Lung microvascular endothelial cell (primary cell): ENCODE measurements at places on chromosomes 4 and X.

GRCh38 chr4:151488968-151489367 is 80.0 kb downstream of the FHIP1A start:
- DNase-seq: no peak

GRCh38 chr4:38647101-38647819 is 16.7 kb upstream of the KLF3 start:
- DNase-seq: no peak

DNA sequence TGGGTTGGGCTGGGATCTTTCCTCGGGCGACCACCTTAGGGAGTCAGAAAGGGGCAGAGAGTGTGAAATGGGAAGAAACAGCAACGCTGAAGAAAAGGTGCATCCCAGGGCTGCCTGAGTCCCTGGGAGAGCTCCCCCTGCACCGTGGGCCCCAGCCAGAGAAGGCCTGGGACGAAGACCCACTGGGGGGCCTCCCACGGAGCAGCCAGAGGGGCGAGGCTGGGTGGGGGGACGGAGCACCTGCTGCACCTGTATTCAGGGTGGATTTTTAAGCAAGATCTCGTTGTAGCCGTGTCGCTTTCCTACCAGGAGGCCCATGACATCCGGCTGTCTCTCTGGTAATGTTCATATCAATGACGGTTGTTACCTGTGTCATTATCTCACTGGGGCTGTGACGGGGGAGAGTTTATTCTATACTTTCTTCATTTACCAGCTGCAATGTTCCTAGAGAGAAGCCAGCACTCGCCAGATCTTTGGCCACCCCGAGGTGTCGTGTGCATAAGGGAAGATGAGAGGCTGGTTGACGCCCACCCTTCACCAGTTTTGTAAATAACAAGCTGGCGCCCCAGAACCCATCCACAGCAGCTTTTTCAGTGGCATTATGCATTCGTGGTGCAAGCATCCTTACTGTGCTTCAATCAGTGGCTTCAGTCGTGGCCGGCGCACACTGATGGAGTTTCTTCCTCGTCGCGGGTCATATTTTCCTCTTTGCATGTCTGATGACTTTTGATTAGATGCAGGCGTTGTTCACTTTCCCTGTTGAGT is 5.6 kb upstream of the PCGF3 start:
- DNase-seq: no peak

GRCh38 chr4:113173793-113174264 is 124.4 kb downstream of the ANK2 start:
- DNase-seq: no peak

DNA sequence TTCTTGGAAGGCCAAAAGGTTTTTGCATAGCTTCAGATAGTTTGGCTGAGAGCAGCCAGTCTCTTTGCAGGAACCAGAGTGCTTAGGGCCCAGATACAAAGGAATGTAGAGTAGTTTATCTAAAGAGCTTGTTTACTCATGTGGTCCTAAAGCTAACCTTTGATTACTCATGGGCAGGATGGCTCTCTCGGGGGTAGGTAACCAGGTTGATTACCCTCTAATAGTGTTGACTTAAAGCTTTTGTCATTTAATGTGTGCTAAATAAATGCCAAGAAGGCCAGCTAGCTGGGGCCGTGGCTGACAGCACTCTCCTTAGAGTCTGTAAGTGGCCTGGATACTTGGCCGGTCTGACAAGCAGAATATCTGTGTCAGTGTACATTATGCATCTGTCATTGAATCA is 69.7 kb upstream of the MAGEB16 start:
- DNase-seq: no peak

DNA sequence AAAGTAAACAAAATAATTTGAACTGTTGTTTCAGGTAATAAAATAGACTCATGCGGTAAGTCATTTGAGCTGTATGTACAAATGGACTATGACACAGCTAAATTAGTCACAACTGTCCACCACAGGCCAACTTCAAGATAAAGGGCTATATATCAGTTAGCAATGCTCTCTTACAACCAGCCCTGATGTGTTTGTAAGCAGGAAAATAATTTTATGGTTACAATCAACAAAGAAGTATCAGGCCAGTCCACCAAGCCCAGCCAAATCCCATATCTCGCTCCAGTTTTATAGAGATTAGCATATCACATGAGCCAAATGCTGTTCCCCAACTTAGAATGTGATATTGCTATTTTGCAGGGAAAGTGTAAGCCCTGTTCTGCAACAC is 511 bp upstream of the DUSP21 start:
- no peak for DNase-seq

DNA sequence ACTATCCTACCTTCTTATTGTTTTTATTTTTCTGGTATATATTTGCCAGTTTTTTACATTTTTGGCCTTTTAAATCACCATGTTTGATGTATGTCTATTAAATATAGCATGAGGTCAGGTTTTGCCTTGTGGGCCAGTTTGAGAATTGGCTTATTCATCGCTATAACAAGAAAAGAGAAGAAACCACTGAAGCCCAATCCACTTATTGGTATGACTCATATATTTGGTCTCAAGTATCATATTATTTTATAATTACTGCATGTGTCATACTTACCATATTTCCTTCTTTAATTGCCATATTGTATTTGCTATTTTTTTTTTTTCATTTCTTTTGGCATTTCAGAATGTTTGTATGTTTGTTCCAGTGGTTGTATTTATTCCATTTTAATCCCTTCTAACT is 99.3 kb downstream of the IRF2 start:
- DNase-seq: no peak

DNA sequence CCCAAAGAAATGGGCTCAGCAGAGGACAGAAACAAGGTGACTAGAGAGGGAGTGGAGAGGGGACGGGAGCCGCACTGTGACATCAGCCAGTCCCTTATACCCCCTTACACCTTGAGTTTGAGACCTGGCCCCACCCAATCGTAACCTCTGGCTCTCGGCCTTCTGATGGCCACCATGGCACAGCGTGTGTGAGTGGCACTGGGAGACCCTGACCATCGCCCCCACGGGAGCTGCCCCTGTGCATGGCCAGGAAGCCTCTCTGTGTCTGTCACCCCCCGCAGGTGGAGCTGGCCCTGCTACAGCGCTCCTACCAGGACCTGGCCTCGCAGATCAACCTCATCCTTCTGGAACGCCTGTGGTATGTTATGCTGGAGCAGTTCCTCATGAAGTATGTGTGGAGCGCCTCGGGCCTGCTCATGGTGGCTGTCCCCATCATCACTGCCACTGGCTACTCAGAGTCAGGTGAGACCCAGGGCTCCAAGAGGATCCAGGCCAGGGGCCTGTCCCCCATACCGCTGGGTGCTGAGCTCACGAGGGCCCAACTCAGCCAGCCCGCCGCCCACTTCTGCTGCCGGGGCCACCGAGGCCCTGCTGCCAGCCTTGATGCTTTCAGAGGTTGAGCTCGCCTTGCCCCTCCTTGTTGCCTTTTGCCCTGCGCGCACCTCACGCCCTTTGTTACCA is 4.4 kb downstream of the ABCD1 start:
- no peak for DNase-seq

DNA sequence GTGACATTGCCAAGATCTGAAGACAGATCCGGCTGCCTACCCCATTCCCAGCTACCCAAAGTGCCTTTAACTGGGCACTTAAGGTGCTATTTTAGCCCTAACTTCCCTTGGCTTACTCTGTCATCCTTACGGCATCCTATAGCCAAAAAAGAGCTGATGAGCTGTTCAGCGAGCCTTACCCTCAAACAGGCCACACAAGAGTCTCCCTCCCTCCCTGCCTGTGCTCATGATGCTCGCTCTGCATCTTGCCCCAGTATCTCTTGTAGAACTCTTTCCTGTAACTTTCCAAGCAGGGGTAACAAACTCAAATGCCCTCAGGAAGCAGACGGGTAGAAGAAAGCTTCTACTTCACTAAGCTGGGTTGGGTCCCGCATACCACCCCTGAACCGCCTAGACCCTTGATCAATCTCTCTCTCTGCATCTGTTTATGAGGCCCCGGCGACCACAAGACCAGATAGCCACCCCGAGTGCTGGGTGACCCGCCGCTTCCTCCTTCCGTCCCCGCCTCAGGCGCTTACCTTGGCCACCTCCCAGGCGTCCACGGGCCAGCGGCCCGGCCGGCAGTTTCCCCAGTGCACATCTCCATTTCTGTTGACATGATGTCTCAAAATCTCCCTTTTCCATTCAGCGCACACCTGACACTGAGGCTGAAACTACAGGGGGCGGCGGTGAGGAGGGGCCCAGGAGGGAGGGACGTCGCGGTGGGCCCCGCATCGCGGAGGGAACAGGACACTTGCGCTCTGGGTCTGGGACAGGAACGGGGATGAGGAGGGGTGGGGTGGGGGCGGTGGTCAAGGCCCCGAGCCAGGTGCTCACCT is 663 bp downstream of the CXorf38 start:
- peak; percentile 42 for DNase-seq

DNA sequence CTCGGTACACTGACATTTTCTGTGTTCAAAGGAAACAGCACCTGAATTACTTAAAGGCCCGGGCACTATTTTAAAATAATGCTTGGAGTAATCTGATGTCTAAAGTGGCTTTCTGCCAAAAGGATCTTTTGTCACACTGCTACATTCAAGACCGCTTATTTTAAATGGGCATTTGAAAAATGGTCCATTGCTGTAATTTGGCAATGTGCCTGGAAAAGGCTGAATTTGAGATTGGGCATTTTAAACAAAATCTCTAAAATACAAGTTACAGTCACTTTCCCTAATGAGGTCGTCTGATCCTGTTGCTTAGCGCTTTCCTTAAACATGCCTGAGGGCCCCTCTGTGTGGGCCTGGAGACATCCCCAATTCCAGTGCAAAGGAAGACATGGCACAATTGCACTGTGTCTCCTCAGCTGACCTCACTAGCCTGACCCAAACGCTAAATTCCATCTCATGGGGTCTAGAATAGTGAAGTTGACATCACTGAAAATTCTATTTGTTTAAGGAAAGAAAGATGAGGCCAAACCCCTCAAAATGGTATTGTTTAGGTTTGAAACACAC is 214.2 kb downstream of the GPC3 start:
- DNase-seq: no peak

DNA sequence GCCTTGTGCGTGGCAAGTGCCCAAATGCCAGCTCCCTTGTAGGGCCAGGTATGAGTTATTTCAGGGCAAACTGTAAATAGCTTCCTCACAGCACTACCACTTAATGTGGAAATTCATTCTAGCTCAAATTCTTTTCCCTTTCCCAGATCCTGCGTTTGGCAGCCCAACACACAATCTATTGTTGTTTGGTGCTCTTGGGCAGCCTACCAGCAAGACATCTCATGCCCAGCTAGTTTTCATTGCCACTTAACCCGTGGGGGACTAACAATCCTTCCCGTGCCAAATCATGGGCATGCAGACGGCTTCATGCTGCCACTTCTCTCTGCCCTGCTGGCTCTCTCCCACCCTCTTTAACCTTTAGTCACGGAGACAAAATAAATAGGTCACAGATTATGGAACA is 454.2 kb downstream of the GRIA2 start:
- DNase-seq: no peak

DNA sequence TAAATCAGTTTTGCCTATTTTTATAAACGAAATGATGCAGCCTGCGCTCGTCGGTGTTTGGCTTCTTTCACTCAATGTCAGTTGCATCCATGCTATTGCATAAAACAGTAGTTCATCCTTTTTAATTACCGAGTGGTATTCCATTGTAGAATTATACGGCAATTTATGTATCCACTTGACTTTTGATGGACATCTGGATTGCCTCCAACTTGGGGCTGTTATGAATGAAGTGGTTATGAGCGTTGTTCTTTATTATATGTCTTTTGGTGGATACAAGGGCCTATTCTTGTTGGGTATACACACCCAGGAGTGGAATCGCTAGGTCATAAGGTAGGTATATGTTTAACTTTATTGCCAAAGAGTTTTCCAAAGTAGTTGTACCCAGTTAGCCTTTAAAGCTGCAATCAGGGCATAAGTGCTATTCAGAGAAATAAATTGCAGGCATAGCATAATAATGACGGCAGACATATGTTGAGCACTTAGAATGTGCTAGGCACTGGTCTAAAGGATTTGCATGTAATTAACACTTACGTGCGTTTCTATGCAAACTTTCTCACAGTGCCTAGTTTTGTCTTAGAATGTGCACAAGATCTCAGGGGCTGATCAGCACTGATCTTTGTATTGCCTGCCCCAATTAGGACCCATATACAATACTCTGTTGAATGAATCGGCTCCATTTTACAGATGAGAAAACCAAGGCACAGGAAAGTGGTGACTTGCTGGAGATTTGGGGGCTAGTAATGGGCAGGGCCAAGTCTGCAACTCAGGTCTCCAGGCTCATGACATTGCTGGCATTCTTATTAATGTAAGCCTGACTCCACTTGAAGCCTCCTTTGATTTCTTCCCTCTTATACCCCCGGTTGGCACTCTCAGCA is 407.0 kb downstream of the BCOR start:
- DNase-seq: no peak

- DNase-seq: no peak
These were observed 282.2 kb upstream of the KLF3 start for GRCh38 chr4:38381788-38382187.

DNA sequence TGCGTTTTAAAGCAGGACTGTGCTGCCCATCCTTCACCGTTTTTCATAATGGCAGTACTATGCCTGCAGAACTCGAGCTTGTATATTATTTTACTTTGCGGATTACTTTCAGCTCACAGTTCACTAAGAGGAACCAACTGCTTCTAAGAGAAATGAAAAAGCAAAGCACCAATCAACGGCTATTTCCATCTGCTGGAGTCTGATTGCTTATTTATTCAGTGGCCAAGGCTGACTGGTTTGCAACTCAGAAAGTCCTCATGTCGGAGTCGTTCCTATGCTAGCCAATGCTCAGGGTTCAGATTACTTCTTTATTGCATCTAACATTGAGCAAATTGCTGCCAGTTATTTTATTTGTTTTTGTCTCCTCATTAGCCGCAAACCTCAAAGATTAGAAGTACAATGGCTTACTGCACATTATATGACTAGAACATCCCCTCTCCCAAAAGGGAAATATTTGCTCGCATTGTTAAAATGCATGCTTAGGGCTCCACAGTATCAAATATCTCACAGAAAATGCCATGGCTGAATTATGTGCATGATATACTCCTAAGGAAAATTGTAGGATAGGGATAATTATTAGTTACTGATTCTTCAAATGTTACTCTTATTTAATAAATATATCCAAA is 1628.2 kb upstream of the ADGRL3 start:
- DNase-seq: no peak

- no peak for DNase-seq
These were observed 1.3 kb downstream of the HTR2C start for GRCh38 chrX:114584983-114585842.

DNA sequence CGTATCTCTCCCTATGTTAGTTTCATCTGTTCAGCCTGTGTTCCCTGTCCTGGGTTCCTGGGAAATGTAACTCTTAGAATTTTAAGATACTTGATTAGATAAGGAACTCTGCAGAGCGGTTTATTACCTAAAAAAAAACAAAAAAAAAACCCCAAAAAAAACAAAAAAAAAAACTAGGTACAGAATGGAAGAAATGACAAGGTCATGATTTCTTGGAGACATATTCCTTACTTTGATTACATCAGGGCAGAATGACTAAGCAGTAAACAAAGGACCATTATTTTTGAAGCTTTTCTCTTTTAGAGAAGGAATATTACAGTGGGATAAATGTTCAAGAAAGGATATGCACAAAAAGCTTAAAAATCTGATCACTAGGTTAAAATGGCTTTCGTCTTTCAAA is 171.8 kb downstream of the ARAP2 start:
- DNase-seq: no peak

- DNase-seq: no peak
These were observed 79.1 kb upstream of the TFDP3 start for GRCh38 chrX:133297284-133297683.

- DNase-seq: peak; percentile 59
These were observed 561 bp upstream of the N4BP2 start for GRCh38 chr4:40055863-40056715.
